Left lung (tissue), 14 donors: ENCODE measurements at places on chromosomes 5 and 9.

- DNase-seq: no peak
These were observed 94.4 kb downstream of the MTREX start for GRCh38 chr5:55402199-55402598.

DNA sequence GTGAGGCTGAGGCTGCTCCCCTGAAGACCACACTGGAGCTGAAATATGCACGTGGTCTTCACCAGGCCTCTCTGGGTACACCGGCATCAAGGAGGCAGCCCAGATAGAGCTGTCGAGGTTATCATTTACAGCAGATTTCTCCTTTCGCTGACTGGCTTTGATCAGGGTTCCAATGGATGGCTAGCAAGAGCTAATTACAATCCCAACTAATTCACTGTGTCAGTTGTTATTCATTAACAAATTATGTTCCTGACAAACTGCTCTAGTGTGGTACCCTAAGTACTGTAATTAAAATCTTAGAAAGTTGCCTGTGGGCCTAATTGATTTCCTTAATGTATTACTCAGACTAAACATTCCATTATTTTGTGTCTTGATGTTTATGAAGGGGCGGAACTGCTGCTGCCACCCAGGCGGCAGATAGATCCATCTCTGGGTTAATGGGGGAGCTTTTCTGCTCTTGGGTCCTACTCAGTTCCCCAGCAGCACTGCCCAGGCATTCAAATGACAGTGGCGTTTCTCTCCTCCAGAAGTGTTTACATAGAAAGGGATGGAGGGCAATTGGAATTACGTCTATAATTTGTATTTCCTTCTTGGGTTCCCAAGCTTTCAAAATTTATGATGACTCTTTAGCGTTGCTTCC lies 71.7 kb upstream of the RAD23B start:
- no peak for DNase-seq

DNA sequence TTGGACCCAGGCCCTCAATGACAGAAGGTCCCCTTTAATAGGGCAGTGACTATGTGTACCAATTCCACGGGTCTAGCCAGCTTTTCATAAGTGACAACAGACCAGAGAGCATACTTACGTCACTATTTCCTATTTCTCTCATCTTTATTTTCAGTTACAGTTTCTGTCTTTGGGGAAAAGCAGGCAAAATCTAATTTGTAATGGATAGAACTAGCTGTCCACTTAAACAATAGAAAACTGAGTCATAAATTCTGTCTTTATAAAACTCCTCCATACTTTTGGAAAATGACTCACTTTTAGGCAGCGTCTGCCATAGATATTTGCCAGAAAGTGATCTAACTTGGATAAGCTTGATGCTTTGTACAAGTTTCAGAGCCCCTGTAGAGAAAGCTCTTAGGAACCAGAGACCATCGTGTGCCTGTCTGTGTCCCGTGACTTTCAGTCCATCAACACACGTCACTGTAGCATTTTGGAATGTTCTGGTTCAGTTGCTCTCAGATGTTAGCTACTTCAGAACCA lies 101.9 kb downstream of the F2RL2 start:
- no peak for DNase-seq

DNA sequence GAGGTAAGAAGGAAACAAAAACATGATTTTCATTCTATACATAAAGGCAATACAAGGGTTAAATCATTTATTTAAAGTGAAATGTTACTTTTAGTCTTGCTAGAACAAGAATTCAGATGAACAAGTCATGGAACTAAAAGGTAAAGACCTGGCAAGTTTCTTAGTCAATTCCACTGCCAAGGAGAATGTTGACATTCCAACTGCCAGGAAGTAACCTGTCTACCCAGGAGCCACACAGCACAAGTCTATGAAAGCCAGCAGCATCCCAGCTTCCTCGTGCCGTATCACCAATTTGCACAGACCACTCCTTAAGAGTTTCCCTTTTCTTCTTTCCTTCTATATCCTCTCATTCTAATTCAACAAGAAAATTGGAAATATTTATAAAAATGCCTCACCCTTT lies 79.9 kb downstream of the SETX start:
- no peak for DNase-seq

GRCh38 chr9:90343366-90343765 lies 299.3 kb downstream of the DIRAS2 start:
- no peak for DNase-seq

DNA sequence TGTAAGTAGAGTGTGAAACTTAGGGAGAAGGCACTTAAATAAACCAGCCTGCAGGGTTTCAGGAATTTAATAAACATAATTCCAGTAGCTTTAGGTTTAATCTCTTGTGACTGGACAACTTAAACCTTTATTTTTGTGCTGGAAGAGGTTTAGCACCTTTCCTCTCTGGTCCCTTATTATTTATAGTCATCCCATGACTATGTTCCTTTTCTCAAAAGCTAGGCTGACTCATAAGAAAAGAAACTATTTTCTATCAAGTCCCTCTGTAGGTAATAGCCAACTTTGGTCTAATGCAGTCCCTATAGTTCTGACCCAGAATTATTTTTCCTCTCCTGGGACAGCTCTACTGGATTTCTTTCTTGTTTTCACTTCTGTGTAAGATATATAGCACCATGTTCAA lies 588.9 kb downstream of the NR2F1-AS1 start:
- no peak for DNase-seq

GRCh38 chr5:150120062-150120441 lies 33.7 kb upstream of the CSF1R start:
- DNase-seq: no peak

DNA sequence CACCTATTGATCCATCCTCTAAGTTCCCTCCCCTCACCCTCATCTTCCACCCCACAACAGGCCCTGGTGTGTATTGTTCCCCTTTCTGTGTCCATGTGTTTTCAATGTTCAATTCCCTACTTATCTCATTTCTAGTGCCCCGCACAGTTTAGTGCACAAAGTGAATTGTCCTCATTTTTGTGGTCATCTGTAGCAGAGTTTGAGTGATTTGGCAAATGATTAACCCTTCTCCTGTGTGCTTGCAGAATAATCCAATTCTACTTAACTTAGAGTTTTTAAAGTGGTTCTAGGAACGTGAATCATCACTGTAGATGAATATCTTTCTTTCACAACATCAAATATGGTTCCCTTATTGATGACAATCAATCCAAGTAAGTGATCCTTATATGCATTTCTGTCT lies 6.3 kb upstream of the HAPLN1 start:
- DNase-seq: no peak

GRCh38 chr5:174310706-174311105 lies 265.2 kb downstream of the NSG2 start:
- DNase-seq: no peak

DNA sequence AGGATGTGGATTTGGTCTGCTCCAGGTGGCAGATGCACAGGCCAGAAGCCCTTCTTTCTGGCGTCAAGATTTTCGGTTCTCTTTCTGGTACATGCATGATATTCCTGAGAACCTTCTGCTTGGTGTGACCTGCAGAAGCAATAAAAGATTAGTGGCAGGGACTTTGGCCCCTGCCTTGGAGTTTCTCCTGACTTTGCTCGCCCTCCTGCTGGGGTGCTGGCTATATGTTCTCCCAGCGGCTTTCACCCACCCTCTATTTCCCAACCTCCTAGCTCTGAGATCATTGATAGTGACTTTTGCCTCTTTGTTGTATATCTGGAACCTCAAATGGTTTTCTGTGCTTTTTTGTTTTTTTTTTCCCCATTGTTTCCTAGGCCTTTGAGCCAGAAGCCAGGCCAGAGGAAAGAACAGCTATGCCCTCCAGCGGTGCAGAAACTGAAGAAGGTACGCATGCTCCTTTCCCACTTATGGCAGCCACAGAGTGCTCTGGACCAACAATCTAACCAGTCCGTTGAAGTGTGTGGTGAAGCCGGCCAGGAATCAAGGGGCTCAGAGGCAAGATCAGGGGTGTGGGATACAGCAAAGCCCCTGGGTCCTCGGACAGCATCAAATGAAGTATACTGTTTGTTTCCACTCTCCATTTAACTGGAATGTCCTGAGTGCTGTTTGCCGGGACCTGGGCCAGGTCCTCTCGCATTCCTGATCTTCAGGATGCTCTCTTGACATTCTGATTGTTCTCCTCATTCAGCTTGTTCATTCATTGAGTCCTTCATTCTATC lies 154.5 kb downstream of the ARHGEF28 start:
- no peak for DNase-seq

DNA sequence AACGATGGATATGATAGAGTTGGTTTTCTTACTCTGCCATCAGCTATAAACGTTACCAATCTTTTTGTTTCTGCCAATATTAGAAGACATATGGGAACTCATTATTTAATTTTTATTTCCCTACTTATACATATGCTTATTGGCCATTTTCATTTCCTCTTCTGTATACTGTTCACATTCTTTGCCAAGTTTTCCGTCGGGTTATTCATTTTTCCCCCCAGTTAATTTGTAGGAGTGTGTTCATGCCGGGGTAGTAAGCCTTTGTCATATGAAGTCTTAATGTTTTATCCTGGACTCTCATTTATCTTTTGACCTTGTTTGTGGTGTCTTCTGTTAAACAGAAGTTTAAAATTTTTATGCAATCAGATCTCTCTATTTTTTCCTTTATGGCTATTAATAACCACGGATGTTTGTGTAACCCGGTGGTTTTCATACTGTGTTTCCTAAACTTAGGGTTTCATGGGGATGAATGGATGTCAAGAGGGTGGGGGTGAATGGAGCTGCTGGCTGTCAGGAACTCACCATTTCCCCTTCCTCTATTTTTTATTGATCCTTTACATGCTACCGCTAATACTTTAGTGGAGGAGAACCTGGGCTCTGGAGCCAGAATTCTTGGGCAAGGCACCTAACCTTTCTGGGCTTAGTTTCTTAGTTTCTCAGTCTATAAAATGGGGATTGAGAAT lies 42.5 kb upstream of the PPARGC1B start:
- no peak for DNase-seq

GRCh38 chr5:9176641-9177040 lies 369.2 kb downstream of the SEMA5A start:
- DNase-seq: no peak

DNA sequence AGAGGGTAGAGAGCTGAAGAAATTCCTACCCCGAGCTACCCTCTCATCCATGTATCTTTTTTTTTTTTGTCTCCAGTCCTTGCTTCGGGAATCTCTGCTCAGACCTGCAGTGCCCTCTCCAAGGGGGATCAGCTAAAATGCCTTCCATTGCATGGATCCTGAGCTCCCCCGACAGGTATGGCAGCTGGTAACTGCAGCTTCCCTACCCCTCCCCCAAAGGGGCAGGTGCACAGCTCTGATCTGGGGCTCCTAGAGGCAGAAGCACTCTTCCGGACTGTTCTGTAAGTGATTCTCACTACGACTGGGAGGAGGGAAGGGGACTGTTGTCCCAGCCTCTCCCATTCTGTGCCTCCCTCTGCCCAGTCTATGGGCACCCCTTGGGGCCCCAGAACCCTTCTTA lies 169.6 kb downstream of the MELK start:
- no peak for DNase-seq

GRCh38 chr5:5140479-5141338 lies 579 bp downstream of the ADAMTS16 start:
- no peak for DNase-seq

- DNase-seq: no peak
These were observed 57.1 kb upstream of the PSD2 start for GRCh38 chr5:139738193-139739149.

DNA sequence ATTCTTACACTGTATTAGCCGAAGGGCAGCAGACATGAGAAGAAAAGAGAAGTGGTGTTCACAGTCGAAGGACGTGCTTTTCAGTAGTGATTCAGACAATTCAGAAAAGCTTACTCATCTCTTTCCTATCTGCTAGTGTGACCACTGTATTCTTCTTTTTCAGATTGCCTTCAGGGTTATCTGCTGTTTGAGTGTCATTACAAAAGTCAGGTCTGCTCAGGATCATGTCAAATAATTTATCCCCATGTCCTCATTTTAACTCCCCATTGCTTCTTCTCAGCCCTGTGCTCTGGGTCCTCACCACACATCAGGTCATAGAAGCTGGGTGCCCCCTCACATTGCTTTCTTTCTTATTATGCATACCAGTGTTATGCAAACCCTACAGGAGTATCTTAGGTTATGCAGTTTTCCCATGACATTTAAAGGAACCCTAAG lies 394.0 kb downstream of the CETN3 start:
- DNase-seq: no peak

DNA sequence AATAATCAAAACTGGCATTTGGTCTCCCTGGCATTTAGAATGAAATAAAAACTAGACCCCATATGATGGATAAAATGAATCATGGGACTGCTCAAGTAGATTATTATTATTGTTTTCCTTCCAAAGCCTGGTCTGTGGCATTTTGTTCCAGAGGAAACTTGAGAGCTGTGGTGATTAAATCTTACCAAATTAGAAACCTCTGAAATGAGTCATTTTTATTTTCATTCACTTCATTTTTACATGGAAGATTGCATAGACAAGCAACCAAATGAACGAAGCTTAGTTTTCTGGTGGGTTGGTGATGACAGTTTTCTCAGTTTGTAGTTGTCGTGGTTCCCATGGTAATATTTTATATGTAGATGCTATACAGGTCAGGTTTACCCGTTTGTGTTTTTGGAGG lies 23.4 kb downstream of the PAM start:
- no peak for DNase-seq

DNA sequence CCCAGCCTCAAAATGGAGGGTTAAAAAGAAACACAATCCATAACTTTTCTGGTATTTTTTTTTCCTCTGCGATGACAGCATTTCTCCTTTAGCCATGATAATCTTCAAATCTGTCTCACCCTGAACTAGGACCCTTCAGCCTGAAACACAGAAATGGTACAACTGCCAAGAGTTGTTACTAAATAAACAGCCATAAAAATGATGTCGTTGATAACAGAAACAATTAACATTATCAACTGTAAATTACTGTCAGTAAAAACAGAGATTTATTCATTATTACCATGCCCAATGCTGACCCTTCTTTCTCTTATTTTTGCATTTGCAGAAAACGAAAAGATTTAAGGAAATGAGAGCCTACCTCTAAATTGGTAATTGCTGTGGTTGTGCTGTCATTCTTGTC lies 19.4 kb upstream of the MIER3 start:
- no peak for DNase-seq

- no peak for DNase-seq
These were observed 49.8 kb downstream of the SGCD start for GRCh38 chr5:156376751-156377150.

DNA sequence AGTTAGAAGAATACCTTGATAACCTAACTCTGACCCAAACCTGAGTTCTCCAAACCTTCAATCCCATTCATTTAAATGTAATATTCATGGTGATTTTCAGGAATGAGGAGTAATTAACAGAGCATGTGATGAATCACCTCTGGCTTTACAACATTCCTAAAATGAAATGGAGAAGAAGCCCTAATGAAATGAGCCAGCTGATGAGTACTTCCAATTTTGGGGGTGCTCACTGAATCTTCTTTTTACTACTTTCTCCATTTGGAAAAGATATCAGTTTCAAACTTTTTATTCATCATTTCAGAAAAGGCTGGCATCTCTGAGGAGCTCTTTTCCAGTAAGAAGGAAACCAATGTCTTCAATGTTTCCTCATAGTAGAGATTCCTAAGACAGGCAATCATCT lies 2.9 kb upstream of the SPINK5 start:
- DNase-seq: no peak

GRCh38 chr5:153827397-153827796 lies 211.3 kb downstream of the FAM114A2 start:
- DNase-seq: no peak

GRCh38 chr9:12859704-12860251 lies 85.0 kb downstream of the LURAP1L start:
- no peak for DNase-seq

- no peak for DNase-seq
These were observed 69.0 kb downstream of the DAB2IP start for GRCh38 chr9:121720311-121721057.

GRCh38 chr9:124009531-124010217 lies 1.9 kb upstream of the LHX2 start:
- DNase-seq: no peak

- DNase-seq: no peak
These were observed 109.8 kb downstream of the GALNT10 start for GRCh38 chr5:154300207-154300883.
